ENCODE measurements at places on chromosomes 3 and 15. TPM values are rescaled to one million over a fixed set of nuclear protein-coding genes. Genes with fewer than 3 reads are reported as not detected.

The CTXN2 gene
- total RNA-seq: 0.06 TPM

The GATM gene
- total RNA-seq: 136 TPM

The C3orf85 gene
- total RNA-seq: not detected

The ATP13A5 gene
- total RNA-seq: 0.86 TPM

The GOLGA6L4 gene
- 1.8 TPM for total RNA-seq

The MESD gene
- 30.7 TPM for total RNA-seq

GRCh38 chr3:142098964-142099363 lies 50.4 kb downstream of the TFDP2 start:
- no peak for DNase-seq

- DNase-seq: no peak
Observed at GRCh38 chr3:131231710-131232389, 149.7 kb upstream of the NUDT16 start.

DNA sequence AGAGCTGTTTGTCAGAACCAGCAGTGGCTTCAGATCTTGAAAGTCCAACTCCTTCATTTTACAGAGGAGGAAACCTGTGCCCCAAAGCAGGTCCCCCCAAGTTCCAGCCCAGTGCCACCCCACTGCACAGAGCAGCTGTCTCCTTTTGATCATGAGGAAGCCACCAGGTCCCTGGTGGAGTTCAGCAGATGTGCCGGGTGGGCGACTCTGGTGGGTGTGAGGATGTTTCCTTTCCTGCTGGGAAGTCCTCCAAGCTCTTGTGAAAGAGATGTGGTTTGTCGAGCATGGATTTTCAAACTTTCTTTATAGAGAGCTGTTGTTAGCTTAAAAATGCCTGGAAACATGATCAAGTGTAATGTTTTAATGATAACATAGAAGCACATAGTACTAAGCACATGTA lies 52.0 kb downstream of the SMAD3 start:
- DNase-seq: no peak

- DNase-seq: peak; percentile 42
Observed at GRCh38 chr3:143121241-143122088, 1.9 kb downstream of the CHST2 start.

DNA sequence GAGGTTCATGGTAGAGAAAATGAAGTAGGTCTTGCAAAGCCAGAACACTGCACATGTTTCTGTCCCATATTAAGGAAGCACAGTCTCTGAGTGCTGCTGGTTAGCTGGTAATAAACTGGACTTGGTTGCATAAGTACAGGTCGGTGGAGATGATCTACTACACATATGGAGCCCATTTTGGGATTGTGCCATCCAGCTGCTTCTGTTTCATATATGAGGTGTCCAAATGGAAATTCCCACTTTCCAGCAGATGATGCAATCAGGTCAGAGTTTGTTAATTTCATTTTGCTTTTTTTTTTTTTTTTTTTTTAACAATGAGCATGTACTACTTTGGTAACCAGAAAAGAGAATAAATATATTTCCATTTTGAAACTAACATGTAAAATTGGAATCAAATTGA lies 122.6 kb downstream of the SATB1 start:
- no peak for DNase-seq

GRCh38 chr15:79371591-79371990 lies 60.5 kb upstream of the MINAR1 start:
- no peak for DNase-seq

DNA sequence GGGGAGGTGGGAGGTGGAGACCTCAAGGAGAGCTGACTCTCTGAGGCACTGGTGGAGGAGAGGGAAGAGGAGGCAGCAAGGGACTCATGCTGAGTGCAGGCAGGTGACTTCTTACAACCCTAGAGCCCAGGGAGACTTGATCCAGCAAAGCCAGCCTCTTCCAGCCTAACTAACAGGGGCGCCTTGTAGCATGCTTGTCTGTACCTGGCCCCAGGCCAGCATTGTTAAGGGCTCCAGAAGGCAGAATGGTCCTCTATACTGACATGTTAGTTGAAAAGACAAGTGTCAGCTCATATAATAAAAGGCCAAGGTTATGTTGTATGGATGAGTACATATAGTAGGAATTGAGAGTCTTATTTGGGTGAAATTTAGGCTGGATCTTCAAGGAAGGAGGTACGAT lies 65.4 kb downstream of the CHDH start:
- DNase-seq: no peak

DNA sequence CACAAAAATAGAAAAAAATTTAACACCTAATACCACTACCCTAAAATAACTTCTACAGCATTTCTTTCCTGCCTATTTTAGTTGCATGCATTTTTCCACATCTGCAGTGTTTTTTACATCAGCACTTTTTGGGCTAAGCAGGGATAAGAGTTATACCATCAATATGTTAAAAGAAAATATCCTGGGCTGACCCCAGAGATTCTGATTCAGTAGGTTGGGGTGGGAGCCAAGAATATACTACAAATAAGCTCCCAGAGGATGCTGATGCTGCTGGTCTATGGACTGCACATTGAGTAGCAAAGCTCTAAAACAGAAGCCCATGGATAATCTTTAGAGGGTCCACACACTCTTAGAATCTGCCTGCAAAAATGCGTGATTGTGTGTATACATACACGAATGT lies 14.8 kb downstream of the FYCO1 start:
- DNase-seq: no peak

GRCh38 chr15:67854358-67854757 lies 14.5 kb upstream of the RNU6-1 start:
- DNase-seq: no peak

- no peak for DNase-seq
Observed at GRCh38 chr3:69299344-69299743, 86.5 kb downstream of the FRMD4B start.

DNA sequence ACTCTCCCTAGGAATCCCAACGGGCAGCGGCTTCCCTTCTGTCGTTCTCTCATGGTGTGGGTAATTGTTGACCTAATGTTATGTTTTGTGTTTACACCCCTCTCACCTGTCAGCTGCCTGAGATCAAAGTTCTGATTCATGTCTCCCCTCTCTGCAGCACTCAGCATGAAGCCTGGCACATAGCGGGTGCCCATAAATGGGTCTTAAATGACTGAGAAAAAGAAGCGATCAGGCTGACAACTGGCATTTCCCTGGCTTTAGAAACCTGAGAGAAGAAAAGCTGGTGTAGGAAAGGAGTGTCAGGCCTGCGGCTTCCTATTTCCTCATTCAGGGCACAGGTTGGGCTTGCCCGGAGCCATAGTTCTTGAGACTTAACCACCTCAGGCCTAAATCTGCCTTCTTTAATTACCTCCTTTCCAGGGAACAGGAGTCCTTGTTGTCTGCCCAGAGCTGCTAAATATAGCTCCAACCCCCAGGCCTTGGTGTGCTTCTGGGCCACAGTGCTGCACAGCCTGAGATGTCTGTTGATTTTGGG lies 31.8 kb downstream of the LPP start:
- DNase-seq: no peak

DNA sequence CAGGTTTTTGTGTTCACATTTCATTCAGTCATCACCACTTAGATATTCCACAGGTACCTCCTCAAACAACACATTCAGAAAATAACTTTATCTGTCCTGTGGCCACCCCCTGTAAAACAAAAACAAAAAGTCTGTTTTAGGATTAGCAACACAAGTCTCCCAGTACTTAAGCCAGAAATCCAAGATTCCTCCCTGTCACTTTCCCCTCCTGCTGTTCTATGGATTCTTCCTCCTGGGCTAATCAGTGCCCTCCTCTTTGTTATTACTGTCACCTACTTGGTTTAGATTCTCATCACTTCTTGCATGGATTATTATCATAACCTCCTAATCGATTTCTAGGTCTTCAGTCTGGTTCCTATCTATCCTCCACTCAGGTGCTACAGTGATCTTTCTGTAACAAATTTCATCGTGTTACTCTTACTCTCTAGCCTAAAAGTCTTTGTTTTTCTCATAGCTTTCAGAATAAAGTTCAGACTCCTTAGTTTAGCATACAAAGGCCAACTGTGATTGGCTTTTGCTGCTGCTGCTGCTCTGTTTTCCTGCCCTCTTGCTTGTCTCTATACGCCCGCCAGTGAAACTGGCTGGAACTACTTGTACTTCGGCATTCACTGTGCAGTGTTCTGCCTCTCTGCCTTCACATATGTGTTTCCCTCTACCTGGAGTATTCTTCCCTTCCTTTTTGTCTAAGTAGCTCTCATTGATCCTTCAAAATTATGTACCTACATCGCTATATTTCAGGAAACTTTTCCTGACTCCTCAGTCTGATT lies 32.2 kb downstream of the PPP2R3A start:
- no peak for DNase-seq

DNA sequence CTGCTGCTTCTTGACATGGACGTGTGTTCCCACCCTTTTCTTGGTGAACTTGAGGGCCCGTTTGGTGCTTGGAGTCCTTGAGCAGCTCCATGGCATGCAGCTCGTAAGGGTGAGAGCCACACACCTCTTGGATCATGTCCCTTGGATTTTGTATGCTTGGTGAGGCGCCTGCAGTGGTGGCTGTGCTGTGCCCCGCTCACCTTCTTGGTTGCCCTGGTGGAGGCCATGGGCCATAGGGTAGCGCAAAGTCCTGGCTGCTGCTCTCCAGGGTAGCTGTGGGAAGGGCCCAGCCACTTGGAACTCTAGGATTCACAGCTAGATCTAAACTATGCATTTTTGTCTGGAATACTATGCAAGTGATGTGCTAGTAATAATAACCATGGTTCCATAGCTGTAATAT lies 26.7 kb upstream of the DPPA4 start:
- no peak for DNase-seq

- no peak for DNase-seq
Observed at GRCh38 chr3:195587824-195588223, 4.1 kb upstream of the APOD start.

DNA sequence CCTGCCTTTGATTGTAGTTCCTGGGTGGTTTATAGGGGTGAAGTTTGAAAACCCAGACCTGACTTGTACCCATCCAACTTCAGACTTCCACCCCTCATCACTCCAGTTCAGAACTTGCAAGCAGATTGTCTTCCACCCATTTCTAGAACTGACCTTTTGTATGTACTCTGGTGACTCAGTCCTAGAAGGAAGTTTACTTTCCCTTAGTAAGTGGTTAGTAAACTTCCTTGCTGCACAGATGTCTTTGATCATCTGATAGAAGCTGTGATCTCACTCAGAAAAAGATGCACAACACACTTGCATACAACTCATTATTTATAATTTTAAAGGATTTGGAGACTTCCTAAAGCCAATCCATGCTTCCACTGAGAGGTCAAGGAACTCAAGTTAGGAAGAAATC lies 368.0 kb downstream of the MFSD1 start:
- no peak for DNase-seq

- no peak for DNase-seq
Observed at GRCh38 chr15:66186049-66186825, 67.3 kb downstream of the MEGF11 start.

- DNase-seq: no peak
Observed at GRCh38 chr3:11246663-11246970, 25.6 kb upstream of the ATG7 start.

DNA sequence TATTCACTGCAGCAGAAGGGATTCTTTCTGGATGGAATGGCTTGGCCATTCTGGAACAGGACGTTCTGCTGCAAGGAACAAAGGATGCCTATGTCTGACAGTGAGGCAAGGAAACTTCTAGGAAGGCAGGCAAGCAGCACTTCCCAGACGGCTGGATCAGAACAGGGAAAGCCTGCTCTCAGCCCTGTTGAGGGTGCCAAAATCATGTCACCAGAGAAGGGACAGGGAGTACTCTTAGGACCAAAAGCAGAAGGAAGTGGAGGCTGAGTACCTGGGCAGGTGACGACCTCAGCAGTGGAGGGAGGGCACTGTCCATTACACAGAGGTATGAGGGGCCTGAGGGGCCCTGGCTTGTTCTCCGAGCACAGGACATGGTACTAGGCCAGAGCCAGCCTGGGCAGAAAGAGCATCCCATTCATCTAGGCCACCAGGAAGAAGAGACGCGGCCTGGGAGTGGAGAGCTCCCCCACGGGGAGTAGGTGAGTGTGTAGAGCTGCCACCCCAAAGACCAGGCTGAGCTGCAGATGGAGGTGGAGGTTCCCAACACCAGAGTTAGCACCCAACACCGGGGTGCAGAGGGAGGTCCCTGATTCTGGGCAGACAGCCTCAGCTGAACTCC lies 9.6 kb downstream of the KLF15 start:
- no peak for DNase-seq

GRCh38 chr3:157469561-157470294 lies 33.1 kb downstream of the PTX3 start:
- no peak for DNase-seq

- peak; percentile 70 for DNase-seq
Observed at GRCh38 chr3:160676547-160677303, at the start of gene ARL14. ARL14 (plus strand) TSS chr3:160677160; CDS start chr3:160677347, 187 bp downstream.

GRCh38 chr15:31235311-31236183 lies 91.1 kb upstream of the KLF13 start:
- DNase-seq: peak; percentile 49

- DNase-seq: no peak
Observed at GRCh38 chr3:151794080-151794479, 19.8 kb upstream of the AADAC start.

- no peak for DNase-seq
Observed at GRCh38 chr3:197908957-197909701, 40.9 kb upstream of the RPL35A start.

DNA sequence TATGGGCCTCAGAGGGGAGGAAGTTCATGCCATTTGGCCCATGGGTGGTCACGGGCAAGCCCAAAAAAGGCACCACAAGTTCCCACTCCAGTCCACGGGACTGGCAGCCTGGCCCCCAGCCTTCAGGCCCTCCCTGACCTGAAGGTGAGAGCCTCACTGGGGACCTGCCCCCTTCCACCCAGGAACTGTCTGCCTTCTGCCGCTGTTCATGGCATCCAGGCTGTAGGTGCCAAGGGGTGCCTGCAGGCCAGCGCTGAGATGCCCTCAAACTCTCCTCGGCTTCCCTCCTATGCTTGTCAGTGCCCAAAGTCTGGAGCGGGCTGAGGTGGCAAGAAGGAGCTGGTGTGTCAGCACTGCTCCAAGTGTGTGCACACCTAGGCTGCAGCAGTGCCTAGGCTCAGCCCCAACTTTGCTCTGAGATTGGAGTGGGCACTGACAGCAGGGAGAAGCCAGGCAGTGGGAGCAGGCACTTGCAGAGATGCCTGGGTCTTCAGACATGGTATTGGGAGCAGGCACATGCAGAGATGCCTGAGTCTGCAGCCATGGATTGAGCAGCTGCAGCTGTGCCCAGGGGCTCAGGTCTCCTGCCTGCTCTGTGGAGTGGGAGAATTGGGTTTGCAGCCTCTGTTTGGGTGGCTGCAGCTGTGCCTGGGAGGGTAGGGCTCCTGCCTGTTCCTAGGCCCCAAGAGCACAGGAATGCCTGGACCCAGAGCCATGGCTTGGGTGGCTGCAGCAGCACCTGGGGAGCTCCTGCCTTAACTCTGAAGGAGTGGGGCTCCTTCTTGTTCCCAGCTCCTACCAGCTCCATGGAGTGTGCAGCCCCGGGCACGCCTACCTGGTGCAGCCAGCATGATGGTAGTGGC lies 44.0 kb upstream of the PRR23C start:
- DNase-seq: no peak

DNA sequence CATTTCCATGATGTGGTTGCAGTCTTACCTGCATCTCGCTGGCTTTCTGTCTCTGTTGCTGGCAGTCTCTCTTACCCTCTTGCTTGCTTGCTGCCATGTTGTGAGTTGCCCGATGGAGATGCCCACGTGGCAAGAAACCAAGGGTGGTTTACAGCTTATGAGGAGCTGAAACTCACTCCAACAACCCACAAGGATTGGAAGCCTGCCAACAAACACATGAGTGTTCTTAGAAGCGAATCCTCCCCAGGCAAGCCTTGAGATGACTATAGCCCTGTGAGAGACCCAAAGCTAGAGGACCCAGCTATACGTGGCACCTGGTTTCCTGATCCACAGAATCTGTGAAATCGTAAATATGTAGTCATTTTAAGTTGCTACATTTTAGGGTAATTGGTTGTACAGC lies 490.9 kb upstream of the ADAMTS9 start:
- no peak for DNase-seq

- DNase-seq: no peak
Observed at GRCh38 chr3:49029563-49029884, 326 bp upstream of the IMPDH2 start.
